Germinal center (tissue), 1 donor: ENCODE measurements at places on chromosomes 6 and 20.

DNA sequence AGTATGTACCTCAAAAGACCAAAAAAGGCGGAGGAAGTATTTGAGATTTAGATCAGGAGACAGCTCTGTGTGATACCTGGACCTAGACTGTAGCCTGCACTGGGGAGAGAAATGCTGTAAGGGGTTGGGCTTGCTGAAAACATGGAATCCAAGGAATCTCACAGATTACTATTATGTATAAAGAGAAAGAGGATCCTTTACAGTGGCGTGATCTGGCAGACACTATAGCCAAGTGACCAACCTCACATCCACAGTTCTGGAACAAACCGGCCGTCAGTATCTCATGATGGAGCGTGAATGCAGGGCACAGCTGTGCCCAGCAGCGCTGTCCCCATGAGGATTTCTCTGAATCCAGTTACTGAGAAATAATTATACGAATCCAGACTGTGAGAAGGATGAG, 12.3 kb downstream of the DDX27 start:
- no peak for DNase-seq

DNA sequence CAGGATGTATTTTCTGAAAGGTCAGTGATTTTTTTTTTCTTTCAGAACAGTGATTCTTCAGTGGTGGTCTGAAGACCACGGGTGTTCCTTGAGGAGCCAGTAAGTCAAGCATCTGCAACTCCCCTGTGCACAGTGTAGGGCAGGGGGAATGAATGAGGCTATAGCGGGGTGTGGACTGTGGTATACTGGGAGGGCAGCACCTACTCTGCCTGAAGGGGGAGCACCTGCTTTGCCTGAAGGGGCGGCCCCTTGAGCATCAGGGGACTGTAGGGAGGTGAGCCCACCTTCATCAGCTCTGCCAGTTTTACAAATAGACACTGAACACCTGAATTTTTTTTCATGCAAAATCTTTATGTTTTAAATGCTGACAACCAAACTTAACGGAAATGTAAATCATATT, 77.5 kb upstream of the RIPOR2 start:
- DNase-seq = peak; percentile 59

GRCh38 chr6:131215219-131215618, 80.0 kb downstream of the AKAP7 start:
- DNase-seq = no peak

GRCh38 chr6:15877231-15877630, 214.4 kb upstream of the DTNBP1 start:
- DNase-seq = no peak

DNA sequence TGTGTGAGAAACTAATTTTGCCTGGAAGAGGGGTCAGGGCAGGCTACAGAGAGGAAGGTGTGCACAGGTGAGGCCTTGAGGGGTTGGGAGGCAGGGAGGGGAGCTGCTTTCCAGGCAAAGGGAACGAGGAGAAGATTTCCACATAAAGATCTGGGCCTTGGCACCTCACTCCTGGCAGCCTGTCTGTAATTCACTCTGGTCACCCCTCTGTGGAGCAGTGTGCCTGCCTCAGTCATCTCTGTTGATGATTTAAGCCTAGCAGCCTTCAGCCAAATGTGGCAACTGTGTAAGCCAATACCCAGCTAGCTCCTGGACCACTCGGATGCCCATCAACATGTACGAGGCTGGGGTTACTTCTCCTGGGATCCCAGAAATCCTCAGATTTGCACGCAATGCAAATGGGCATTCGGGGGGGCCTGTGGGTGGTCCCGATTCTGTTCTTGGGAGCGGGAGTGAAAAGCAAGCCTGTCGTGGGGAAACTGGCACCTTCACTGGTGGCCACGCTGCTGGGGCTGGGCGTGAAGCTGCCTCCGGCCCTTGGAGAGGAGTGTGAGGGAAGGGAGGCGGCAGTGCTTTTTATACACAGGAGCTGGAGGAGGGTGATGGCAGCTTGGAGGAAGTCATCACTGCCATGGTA, 360.4 kb downstream of the ZFAND3 start:
- DNase-seq = no peak

DNA sequence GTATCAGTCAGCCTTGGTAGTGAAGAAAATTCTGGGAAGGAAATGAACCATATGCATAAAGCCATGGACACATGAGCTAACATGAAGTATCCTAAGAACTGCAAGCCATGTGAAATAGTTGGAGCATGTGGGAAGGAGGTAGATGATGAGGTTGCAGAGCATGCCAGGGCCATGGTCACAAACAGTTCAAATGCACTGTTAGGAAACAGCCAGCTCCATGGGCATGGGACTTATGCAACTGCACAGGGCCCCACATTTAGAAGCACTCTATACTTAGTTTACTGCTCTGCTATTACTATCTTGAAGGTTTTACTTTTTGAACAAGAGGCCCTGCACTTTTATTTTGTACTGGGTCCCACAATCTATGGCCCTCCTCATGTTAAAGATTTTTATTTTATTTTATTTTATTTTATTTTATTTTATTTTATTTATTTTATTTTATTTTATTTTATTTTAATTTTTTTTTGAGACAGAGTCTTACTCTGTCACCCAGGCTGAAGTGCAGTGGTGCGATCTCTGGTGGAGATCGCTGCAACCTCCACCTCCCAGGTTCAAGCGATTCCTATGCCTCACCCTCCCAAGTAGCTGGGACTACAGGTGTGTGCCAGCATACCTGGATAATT, 169.1 kb downstream of the IBTK start:
- no peak for DNase-seq

- no peak for DNase-seq
Observed at GRCh38 chr20:17609811-17610377, 40.0 kb downstream of the DSTN start.

DNA sequence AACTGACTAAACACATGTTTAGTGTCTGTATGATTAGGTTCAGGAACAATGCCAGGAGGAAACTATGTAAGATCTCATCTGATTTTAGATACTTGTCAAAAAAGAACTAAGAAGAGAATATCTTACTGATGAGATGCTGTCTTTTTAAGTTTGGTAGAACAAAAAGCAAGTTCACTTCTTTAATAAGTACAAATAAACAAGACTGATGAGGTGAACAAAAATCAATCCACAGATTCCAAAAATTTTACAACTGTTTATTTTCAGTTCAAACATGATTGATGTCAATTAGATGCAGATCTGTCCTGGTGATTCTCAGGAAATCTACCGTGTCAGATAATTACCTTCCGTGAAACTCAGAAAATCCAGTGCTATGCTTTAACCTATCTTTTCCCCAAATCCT, 24.9 kb downstream of the EPHA7 start:
- DNase-seq = no peak

GRCh38 chr6:163840880-163841279, 426.4 kb downstream of the QKI start:
- DNase-seq = no peak

DNA sequence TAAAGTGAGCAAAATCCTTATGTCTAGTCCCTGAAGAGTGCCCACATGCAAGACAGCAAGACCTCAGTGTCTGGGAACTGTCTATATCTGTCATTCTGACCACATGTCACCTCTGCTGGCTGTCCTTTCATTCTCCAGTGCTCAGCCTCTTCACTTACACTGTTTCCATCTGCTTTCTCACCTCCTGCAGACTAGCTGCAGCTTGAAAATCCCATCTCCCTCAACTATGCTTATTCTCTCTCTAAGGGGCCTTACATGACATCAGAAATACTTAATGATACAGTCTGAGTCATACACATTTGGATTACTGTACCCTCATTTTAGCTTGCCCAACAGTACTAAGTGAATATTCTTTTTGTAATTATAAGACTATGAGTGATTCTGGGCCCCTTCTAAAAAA, 587.8 kb downstream of the EPM2A start:
- no peak for DNase-seq

DNA sequence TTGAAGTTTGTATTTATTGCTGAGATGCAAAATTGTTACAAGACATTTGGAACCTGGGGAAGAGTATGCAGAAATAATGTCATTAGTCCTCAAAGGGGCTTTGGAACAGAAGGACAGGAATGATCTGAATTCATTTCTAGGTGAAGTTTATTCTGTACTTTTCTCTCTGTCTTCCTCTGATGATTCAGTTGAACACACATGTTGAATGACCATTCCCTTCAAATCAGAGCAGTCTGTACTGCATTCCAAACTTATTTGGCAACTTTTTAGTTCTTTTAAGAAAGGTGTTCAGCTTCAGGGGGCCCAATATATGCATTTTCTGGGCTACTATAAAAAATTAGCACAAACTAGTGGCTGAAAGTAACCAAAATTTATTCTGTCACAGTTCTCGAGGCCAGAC, 213.9 kb upstream of the LAMP5 start:
- no peak for DNase-seq

DNA sequence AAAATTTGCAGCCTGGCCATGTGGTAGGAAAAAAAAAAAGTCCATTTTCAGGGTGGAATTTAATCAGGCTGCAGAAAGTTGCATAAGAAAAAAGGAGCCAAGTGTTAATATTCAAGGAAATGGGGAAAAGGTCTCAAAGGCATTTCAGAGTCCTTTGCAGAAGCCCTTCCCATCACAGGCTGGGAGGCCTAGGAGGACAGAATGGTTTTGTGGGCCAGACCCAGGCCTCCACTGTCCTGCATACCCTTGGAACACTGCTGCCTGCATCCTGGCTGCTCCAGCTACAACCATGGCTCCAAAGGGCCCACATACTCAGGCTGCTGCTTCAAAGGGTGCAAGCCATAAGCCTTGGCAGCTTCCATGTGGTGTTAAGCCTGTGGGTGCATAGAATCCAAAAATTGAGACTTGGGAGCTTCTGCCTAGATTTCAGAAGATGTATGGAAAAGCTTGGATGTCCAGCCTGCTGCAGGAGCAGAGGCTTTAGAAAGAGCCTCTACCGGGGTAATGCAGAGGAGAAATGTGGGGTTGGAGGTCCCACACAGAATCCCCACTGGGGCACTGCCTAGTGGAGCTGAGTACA, 239.0 kb upstream of the STXBP5 start:
- no peak for DNase-seq

GRCh38 chr6:32244946-32245398, 21.1 kb upstream of the NOTCH4 start:
- peak; percentile 93 for DNase-seq
